ENCODE measurements at places on chromosomes 13 and 19. TPM values are rescaled to one million over a fixed set of nuclear protein-coding genes. Genes with fewer than 3 reads are reported as not detected.

ERF gene
- 10.6 TPM for total RNA-seq

COMP gene
- 2.0 TPM for total RNA-seq

SIGLEC8 gene
- not detected for total RNA-seq

ADGRL1 gene
- 8.5 TPM for total RNA-seq

FGF21 gene
- not detected for total RNA-seq

Measured in smooth muscle cell of the coronary artery (primary cell).